ENCODE measurements at places on chromosomes 16 and 17.

DNA sequence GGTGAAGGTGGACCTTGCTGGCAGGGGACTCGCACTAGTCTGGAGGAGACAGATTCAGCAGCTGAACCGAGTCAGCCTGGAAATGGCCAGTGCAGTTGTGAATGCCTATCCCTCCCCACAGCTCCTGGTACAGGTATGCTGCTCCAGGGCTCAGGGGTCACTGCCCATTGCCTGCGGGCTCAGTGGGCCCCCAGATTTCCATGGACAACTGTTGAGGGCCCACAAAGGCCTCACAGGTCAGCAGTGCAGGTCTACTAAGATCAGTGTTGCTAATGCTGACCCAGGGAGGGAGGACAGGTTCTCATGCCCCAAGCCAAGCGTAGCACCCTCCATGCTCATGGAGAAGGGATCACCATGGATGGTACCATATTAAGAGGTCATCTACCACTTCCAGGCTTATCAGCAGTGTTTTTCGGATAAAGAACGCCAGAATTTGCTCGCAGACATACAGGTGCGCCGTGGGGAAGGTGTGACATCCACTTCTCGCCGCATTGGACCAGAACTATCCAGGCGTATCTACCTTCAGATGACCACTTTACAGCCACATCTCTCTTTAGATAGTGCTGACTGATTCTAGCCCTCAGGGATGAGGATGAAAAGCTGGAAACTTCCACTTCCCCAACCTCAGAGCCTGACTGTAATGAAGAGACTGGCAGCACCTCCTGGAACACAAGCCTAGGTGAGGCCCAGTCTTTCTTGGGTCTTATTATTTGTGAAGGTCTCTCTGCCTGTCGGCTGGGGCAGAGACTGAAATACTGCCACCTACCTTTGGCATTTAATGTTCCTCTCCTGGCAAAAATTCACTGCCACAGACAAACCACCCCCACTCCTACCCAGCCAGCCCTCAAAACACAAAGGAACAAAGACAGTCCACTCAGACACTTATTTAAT is 7.6 kb downstream of the EME1 start:
- DNase-seq = no peak

DNA sequence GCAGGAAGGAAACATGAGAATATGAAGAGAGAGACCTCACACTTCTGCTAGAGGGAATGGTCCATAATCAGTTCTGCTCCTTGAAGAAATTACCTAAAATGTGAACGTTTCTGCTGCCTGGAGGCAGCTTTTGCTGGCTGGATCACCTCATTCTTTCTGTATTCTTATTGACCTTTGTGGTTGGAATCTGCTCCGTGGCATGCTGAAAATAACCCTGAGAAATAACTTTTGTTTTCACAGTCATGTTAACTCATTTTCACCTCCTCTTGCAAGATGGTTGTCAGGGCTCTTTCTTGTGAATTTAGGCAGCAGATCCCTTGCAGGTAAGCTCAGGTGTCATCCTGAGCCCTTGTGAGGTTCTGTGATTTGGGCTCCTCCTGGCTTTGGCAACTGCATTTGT is 70.2 kb downstream of the IRF8 start:
- DNase-seq = no peak

GRCh38 chr16:57890752-57891111 is 80.2 kb downstream of the CNGB1 start:
- DNase-seq = no peak

DNA sequence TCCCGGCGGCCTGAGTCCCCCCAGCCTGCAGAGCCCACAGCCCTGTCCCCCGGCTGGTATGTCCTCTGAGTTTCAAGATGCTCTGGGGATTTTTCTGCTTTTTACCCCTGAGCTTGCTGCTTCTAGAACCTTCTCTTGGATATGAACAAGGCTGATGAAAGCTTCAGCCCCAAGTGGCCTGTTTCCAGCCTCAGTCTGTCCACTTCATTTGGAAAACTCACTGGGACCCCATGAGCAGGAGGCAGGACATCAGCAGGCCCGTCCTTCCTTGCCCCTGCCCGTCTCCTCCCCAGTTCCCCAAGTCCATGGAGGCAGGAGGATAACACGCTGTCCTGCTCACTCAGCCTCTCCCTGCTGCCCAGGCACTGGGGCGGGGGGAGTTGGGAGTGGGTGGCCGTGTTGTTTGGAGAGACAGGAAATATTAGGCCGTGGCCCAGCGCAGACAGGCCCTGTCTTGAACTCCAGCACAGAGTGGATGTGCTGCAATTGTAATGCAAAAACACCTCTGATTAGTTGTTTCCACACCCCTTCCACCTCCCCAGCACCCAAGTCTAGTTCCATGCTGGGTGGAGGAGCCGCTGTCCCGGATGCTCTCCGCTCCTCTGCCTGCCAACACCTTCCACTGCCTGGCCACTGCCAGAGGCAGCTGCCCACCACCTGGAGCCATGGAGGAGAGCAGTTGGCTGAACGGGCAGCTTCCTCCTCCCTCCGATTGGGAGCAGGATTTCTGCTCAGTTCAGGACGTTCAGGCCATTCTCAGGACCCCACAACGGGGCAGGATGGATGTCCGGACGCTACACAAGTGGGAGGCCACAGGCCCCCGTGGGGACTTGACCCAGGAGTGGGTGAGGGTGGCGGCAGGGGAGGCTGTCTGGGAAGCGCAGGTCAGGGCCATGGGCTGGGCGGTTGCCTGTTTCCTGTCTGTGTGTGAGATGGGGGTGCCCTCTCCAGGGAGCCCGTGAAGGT is 216.9 kb upstream of the GSE1 start:
- DNase-seq = no peak

DNA sequence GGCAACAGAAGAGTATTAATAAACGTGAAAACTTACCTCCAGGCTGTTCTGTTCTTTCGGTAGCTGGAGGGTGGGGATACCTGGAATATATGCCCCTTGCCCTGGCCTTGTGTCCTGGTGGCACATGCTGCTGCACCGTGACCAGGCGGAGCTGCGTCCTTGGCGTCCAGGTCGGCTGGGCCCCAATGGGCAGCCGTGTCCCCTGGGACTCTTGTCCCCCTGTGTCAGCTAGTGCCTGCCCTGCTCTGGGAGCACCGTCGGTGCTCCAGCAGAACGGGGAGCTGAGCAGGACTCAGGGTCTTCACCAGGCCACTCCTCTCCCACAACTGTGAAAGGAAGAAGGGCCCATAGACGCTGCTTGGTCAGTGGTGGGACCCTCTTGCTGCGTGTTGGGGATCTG is 7.9 kb downstream of the ZNF213 start:
- no peak for DNase-seq

- peak; percentile 21 for DNase-seq
These were observed 472.8 kb downstream of the MAF start for GRCh38 chr16:79127766-79128165.

DNA sequence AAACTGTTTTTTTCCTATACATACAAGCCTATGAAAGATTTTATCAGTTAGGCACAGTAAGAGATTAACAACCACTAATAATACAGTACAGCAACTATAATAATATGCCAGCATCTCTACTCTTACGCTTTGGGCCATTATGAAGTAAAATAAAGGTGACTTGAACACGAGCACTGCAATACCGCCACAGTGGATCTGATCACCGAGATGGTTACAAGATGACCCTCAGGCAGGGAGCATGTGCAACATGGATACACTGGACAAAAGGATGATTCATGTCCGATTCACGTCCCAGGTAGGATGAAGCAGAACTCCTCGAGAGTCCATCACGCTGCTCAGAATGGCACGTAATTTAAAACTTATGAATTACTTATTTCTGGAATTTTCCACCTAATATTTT is 10.5 kb downstream of the PELP1 start:
- DNase-seq = no peak

DNA sequence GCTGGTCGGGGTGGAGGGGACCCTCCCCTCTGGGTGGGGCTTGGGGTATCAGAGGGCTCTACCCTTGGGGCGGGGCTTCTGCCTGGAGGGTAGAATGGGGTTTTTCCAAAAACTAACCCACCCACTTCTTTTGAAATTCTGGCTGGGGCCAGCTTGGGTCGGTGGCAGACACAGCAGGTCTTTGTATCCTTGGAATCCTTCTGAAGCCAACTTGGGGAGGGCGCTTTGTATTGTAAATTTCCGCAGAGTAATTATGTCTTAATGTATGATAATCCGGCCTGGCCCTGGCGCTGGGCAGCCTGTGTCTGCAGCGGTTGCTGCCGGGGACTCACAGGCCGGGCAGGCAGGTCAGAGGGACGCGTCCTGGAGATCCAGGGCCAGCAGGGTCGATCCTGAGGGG is 33.9 kb upstream of the GSE1 start:
- DNase-seq = no peak

DNA sequence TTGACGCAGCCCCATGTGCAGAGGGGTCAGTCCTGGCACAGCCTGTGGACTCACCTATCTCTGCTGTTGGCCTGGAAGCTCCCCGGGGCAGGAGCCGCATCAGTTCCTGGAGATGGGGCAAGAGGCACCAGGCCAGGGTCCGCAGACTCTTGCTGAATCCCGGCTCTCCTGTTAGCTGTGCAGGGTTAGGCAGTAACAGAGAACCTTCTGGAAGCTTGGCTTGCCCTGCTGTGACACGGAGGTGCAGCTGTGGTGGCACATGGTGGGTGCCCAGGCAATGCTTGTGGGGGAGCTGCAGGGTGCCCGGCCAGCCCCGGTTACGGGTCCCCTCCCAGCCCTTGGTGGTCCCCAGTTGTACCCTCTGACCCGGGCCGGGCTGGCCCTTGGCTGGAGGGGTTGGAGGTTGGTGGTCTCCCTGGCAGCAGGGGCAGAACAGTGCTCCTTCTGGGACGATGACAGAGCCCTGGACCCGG is 26.0 kb upstream of the ZNF469 start:
- DNase-seq = no peak

DNA sequence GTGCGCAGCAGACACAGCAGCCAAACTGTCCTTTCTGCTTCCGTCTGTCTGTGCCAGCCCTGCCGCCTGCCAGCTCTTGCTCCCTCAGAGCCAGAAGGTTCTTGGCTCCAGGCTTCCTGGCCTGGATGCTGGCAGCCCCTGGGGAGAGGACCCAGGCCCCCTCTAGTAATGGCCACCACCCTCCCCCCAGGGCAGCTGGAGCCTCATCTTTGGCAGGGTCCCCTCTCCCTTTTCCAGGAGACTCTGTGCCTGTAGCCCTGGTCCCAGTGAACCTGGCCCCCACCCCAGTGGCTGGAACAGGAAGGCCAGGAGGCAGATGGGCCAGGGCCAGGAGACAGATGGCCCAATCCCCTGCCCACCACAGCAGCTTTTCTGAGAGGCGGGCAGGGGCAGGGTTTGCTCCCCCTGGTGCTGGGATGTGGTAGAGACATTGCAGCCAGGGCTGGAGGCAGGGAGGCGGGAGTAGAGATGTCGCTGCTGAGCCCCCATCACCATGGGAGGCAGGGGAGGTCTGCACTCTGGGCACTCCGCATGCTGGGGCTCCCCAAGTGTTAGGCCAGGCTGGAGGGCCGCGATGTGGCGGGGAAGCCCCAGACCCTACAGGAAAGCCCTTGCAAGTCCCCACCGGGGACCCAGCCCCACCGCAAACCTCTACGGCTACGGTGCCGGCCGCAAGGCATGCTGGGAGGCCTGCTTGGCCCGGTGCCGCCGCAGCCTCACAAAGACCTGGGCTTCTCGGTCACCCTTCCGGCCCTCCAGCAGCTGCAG is 16.7 kb downstream of the UNC13D start:
- peak; percentile 65 for DNase-seq

GRCh38 chr17:57407287-57408070 is 151.2 kb downstream of the MSI2 start:
- no peak for DNase-seq

GRCh38 chr17:66347661-66348514 is 45.5 kb downstream of the PRKCA start:
- no peak for DNase-seq

DNA sequence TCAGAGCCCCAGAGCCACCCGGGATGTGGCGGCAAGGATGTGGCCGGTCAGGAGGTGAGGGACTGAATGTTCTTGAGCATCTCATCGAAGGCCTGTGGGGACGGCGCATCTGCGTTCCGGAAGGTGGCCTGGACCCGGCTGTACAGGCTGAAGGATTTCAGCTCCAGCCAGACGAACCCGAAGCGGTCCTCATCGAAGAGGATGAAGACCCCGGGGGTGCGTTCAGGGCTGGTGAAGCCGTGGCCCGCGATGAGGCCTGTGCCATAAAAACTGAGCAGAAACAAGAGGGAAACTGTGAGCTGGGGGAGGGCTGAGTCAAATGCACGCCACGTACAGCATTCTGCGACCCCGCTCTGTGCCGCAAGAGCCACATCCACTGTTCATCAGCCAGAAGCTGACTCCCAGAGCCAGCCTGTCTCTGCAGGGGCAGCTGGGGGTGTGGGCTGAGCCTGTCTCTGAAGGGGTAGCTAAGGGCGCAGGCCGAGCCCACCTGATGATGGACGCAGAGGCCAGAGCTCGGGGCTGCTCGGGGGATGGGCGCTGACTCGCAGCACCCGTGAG is 14.1 kb upstream of the C16orf95 start:
- no peak for DNase-seq

DNA sequence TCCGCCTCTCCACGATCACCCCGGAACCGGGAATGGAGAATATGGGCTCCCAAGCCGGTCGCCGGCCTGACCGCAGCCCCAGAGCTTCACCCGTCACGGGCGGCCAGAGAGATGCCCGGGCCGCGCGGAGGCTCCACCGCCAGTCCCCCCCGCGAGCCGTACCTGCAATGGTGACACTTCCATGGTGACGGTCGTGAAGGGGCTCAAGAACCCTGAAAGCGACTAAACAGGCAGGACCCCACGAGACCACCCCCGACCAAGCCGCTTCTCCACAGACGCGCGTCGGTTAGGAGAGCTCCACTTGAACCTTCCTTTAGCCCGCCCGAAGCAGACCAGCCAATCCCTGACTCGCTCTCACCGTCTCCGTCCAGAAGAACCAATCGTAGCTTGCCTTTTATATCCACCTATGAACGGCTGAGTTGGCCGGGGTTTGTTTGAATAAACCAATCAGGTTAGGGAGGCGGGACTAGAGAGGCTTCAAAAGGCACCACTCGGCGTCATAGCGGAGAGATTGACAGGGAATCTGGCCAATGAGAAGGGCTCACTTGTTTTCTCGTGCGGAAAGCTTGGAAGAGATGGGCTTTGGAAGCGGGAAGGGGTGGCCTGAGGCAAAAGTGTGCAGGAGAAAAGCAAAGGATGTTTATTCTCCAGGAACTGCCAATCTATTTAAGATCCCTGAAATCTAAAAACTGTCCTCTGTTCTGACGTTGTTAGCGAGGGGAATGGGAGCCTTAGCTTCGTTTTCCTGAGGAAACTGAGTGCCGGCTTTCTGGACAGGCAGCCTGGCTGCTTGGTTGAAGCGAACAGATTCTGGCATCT is at the start of gene TOP2A:
TSS of gene TOP2A (minus strand) at position 288 of the 819 bp plus-strand sequence. CDS start at position 183, 105 bp downstream.
- peak; percentile 100 for DNase-seq

GRCh38 chr16:2777903-2778629 is 986 bp upstream of the ELOB start:
- no peak for DNase-seq

DNA sequence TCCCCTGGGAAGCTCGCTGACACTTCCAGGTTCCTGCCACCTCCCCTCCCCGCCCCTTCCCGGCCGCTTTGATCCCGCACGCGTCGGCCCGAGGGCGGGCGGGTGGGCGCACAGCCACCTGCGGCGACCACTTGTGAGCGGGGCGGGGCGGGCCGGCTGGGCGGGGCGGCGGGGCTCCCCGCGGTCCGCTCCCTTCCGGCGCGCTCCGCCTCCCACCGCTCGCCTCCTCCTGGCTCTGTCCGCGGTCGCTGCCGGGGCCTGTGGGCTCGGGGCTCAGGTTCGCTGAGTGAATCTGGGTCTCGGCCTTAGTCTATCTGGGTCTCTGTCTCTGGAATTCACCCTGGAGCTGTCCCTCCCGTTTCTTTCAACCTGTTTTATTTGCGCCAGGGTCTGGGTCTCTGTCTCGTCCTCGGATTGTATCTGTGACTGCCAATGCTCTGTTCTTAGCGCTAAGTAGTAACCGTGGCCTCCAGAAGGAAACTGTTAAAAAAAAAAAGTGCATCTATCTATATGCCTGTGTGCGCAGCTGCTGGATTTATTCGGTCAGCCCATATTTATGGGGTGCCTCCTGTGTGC is 2.7 kb upstream of the HES7 start:
- DNase-seq = peak; percentile 54

Data from adrenal gland (tissue), 19 donors.